NCI-H510A treated with DMSO at 0.1 percent for 48 hours (cell line): ENCODE measurements at places on chromosomes 7 and 10.

DNA sequence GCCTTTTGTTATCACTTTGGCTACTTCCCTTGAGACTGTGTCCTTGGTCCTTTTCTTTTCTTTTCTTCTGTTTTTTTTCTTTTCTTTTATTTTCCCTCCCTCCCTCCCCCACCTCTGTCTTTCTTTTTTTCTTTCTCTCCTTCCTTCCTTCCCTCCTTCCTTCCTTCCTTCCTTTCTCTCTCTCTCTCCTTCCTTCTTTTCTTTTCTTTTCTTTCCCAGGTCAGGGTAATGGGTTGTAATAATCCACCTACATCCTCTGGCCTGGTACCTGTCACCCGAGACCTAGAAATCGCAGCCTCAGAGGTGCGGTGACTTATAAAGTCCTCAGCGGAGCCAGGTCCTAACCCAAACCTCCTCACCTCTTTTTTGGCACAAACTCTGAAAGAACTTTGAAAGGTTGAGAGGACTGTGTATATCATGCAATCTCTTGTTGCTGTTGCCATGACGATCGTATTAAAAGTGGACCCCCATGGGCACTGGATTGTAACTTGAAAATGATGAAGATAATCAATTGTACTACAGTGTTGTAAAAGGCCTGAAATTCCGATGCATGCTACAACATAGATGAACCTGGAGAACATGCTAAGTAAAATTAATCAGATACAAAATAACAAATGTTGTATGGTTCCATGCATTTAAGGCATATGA lies 140.7 kb upstream of the AGK start:
- DNase-seq: no peak

GRCh38 chr7:124030964-124031363 lies 1.9 kb downstream of the TMEM229A start:
- no peak for DNase-seq

- DNase-seq: no peak
Measured at GRCh38 chr10:77179015-77179695, 458.5 kb downstream of the KCNMA1 start.

- DNase-seq: no peak
Measured at GRCh38 chr10:120453319-120453718, 3.7 kb upstream of the PLPP4 start.

DNA sequence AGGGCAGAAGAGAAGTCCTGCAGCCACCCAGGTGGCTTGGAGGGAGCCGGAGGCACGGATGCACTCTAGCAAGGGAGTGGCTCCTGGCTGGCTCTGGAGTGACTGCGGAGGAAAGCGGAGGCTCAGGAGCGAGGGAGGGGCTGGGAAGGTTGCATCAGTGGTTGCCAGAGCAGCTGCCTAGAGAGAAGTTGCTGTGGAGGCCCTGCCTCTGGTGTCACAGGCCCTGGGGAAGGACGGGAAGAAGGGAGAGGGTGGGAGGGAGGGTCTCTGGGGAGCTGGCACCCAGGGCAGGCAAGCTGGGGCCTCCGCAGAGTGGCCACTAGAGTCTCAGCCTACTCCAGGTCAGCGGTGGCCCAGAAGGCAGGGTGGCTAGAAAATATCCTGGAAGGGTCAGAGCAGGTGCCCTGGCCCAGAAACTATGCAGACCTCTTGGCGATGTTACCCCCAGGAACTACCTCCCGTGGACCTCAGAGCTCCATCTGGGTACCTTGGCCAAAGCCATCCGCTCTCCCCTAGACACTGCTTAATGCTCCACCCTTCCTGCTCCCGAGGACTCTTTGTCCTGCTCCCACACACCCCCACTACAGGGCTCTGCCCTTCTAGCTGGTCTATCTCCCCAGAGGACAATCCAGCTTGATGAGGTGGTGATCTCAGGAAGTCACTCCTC lies 164.3 kb downstream of the NRF1 start:
- DNase-seq: no peak

DNA sequence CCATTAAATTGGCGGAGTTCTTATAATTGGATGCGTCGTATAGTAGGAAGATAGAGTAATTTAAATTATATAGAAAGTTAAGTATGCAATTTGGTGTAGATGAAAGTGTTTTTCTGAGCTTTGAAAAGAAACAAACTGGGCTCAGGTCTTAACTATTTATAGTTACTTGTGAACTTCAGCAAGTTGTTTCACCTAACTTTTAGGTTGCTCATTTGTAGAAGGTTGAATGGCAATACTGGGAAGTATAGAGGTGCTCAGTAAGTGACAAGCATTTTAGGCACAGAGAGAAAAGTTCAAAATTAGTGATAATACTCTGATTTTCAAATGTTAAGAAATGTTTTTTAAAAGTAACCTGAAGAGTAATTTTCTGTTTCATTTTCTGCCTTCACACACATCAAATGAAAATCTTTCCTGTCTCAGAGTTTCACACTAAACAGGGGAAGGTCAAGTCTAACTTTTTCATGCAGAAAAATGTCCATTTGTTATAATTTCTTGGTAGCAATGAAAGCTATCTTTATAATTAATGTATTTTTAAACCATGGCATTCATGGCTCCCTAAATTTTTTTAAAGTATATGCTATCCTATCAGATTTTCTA lies 146.5 kb downstream of the PHF14 start:
- DNase-seq: no peak

GRCh38 chr7:111346219-111346618 lies 216.1 kb downstream of the IMMP2L start:
- DNase-seq: no peak

DNA sequence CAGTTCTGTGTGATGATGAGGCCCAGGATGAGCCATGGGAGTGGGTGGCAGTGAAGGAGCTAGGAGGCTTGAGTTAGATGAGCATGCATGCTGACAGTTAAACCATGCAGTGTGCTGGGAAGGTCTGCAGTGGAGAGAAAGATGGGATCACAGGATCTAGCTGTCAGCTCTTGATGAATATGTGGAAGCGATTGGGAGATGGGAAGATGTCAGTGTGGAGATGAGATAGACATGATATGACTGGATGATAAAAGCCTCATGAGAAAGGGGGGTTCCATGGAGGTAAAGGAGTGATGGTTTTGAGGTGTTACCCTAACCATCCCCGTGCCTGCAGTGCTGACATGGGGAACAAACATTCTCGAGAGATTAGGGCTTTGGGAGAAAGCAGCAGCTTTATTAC lies 165.0 kb upstream of the CTBP2 start:
- DNase-seq: no peak

- no peak for DNase-seq
Measured at GRCh38 chr7:106952001-106952657, 87.0 kb downstream of the PIK3CG start.

DNA sequence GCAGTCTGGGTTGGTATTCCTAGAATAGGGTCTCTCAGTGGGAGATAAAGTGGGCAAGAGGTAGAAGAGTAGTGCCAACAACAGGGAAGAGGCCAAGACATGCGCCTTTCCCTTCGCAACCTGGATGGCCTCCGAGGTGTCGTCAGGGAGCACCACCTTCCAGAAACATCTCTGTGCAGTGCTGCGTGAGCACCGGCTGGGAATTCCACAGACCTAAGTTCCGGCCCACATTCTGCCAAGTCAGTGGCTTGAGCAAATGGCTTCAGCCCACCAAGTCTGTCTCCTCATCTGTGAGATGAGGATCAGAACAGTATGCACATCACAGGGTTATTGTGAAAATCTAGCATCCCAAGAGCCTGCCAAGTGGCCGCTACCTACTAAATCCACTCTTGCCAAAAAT lies 40.6 kb downstream of the CCDC3 start:
- DNase-seq: no peak

- no peak for DNase-seq
Measured at GRCh38 chr7:72335561-72336381, 76.4 kb downstream of the CALN1 start.

DNA sequence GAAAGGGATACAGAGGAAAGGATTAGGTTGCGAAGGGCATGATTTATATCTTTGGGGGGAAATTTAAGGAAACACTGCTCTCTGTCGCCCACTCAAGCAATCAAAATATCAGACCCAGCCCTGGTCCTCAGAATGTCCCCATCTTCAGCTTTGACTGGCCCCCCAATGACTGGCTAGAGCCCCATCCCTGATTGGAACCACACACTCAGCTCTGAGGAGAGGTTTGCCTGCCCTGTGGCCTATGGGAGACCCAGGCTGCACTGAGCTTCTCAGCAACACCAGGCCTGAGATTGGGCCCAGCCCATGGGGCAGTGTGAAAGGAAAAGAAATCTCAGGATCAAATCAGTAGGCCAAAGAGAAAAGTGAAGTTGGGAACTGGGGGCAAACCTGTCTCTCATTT lies 69.5 kb downstream of the ADCYAP1R1 start:
- no peak for DNase-seq

GRCh38 chr10:17910125-17910789 lies 41.5 kb upstream of the SLC39A12 start:
- peak; percentile 39 for DNase-seq

DNA sequence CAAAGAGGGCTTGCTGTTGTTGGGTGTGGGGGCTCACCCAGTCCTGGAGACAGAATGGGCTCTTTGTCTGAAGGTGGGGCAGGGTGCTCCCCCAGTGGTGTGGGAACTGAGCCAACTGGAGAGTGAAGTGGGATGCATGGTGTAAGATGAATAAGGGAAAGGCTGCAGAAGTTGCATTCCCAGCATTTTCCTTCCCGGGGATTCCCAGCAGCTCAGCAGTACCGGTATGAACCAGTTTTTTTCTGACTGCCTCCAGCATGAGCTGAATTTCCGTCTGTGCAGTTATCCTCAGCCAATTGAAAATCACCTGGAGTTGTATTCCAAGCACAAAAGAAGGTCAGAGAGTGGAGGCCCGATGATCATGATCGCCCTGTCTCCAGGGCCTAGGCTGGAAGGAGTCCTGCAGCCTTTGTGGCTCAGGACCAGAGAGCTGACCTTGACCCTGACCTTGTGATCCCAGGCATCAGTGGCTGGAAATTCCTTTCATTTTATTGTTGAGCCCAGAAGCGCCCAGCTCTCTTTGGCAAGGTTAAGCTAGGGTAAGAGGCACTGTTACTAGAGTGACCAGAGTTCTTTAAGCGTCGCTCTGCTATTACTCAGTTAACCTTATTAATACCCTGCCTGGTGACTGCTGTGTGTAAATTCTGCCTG lies 33.4 kb downstream of the OGDH start:
- DNase-seq: peak; percentile 51

DNA sequence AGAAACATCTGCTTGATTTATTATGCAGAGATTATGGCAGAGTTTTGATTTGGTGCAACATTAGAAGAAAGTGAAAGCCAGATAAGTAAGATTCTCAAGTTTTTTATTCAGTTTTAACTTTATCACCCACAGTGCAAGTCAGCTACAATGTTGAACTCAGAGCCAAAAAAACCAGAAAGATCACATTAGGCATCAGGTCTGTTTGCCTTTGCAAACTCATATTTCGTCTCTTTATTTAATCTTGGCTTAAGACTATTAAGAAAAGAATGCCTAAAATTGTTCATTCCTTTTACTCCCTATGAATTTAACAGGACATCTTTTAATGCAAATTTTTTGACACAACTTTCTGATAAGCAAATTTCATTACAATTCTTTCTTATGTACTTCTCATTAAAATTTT lies 76.0 kb upstream of the TMEM26 start:
- no peak for DNase-seq

DNA sequence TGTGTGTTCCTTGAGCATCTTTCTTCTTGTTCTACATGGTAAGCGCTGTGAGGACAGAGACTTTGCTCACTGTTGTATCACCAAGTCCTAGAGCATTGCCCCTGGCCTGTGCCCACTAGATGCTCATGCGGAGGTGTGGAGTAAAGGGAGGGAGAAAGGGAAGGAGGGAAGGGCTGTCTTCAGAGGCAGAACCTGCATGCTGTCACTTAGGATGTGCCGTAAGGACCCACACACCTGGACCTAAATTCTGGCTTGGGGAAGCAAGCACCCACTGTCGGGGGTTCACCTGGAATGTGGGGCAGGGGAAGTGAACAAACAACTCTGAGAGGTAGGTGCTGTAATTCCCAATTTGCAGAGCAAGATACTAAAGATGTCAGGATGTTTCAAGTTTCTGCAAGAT lies 129.5 kb downstream of the PTPN20 start:
- no peak for DNase-seq

- DNase-seq: peak; percentile 7
Measured at GRCh38 chr7:70353330-70353945, 755.2 kb downstream of the AUTS2 start.

GRCh38 chr7:50400114-50400513 lies 50.0 kb downstream of the FIGNL1 start:
- no peak for DNase-seq

DNA sequence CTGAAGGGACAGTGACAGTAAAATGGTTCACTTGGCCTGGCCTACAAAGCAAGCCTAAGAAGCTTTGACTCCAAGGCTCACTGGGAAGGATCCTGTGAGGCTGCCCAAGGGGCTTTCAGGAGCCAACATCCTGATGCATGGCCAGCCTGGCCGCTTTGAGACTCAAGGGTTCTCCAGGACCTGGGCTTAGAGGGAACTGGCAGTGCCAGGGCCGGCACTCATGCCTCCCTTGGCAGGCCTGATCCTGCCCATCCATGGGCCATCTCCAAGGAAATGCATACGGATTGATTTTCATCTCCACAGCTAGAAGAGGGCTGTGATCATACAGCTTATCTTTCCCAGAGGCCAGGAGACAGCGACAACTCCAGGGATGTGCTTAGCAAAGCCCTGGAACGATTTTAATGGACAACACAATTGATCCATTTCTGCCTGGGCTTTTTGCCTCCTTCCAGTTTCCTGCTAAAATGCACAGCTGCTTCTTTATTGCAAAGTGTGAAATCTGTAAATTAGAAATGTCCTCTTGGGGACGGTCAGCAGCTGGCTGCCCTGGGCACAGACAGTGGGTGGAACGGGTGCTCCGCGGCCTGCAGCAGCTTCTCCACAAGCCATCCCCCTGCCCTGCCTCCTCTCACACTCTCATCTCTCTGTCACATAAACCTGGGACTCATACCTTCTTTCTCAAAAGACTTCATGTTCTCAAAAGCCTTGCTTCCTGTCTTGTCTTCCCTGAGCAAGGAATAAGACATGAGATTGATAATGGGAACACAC lies 288.5 kb downstream of the GRID1 start:
- DNase-seq: no peak

GRCh38 chr7:117479225-117480054 lies at the start of gene CFTR:
TSS of gene CFTR (plus strand) at chr7:117480025. CDS start at chr7:117480095, 70 bp downstream.
- DNase-seq: no peak

DNA sequence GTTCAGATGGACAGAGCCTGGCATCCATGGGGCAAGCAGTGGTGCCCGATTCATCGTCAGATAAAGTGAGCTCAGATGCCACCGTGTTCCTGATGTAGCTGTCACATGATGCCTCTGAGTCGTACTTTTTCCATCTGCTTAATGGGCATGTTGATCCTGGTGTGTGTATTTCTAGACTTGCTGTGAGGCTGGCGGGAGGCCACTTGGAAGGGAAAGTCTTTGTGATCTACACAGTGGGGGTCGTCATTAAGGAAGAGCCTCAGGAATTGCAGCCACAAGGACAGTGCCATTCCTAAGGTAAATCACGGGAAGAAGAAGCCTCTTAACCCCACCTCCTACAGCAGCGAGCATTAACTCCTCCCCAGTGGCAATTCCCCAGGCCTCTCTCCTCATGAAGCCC lies 63.0 kb downstream of the RGS10 start:
- DNase-seq: no peak

DNA sequence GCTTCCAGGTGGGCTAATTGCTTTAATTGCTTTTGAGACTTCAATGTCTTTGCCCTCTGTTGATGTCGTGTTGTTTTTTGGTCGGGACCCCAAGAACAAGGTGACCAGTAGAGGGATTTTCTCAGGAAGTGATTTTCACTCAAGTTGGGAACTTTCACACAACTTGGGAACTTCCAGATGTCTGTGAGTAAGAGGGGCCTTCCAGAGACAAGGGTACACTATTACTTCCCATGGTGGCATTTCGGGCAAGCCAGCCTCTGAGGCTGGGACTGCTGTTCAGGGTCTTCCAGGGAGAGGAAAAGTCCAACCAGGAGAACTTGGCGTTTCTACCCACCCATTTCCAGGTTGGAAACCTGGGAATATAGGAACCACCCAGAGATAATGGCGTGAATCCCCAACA lies 170.0 kb upstream of the CDCA7L start:
- DNase-seq: no peak
